ENCODE measurements at places on chromosomes 13 and 19.

DNA sequence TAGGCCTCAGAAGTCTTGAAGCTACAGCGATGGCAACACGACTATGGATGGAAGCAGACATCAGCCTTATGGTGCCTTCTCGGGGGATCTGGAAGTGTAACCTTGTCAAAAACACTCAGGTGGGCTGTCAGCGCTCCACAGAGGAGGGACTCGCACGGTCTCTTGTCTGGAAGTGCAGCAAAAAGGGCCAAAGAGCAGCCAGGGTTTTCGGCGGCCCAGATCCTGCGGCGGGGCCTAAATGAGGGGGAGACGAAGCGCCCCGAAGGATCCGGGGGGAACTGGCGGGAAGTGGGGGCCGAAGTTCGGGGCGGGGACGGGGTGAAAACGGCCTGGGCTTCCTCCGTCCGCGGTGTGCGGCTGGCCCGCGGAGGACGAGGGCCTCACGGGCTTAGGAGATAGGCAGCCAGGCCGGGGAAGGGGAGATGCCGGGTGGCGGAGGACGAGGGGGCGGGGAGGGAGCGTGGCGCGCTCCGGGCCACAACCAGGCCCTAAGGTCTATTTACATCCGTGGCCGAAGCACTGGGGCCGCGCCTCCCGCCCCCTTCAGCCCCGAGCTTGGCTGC, 637 bp downstream of the RANBP3 start:
- DNase-seq = no peak

DNA sequence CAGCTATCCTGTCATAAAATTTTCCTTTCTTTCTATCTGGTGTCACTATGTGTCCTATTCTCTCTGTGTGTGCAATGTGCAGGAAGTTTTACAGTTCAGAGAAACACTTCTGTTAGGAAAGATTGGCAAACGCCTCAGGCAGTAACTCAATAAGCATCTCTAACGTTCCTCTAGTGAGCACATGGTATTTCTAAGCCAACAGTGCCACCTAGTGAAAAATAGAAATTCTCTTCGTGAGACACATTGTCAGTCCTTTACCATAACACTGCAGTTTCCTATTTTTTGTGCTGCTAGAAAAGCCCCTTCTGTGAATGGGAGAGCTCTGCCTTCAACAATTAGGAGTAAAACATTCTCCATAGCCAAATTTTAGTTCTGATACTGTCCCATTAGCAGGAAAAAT, 50.7 kb downstream of the ZNF723 start:
- DNase-seq = peak; percentile 56

DNA sequence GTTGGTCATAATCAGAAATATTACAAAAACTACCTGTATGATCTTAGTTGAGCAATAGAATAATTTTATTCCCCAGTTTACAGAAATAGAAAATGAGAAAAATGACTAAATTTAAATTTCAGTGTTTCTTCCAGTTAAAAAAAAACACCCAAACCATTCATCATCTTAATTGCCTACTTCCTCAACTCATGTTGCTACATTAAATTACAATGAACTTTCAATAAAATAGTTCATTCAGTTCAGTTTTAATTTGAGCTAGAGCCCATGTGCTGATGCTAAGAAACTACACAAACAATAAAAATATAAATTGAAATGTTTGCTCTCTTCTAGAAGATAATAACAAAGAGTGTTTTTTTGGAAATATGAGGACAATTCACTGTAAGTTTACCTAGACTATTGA, 820.4 kb downstream of the SLITRK6 start:
- DNase-seq = no peak

DNA sequence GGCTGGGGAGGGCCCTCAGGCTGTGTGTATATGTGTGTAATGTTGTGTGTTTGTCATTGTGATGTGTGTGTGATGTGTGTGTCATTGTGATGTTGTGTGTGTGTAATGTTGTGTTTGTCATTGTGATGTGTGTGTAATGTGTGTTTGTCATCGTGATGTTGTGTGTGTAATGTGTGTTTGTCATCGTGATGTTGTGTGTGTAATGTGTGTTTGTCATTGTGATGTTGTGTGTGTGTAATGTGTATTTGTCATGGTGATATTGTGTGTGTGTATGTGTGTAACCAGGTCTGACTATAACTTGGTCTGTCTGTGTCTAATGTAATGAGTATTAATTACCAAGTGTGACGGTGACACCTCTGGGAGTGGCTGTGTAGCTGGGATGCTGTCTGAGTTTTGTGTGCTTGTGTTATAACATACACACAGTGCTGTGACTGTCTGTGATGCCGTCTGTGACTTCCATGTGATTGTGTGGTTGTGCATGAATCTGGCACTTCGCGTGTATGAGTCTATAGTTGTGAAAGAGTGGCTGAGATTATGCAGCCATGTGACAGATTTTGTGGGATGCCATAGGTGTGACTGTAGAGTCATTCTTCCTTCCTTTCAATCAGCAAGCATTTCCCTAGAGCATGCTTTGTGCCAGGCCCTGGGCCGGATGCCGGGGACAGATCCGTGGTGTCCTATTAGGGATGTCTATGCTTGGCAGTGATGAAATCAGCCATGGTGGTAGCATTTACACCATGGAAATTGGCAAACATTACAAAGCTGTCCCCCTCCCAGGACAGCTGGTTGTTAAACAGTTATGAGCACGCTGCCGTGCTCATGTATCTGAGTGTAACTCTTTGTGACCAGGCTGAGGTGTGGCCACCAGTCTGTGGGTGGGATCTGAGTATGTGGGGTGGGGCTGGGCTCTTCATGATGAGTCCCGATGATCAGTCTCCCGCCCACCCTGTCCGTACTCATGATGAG, 6.4 kb downstream of the TNFSF14 start:
- DNase-seq = no peak

- DNase-seq = no peak
Observed at GRCh38 chr19:604355-604754, 14.7 kb downstream of the HCN2 start.

- peak; percentile 78 for DNase-seq
Observed at GRCh38 chr19:46513461-46514236, 18.0 kb upstream of the PNMA8B start.

DNA sequence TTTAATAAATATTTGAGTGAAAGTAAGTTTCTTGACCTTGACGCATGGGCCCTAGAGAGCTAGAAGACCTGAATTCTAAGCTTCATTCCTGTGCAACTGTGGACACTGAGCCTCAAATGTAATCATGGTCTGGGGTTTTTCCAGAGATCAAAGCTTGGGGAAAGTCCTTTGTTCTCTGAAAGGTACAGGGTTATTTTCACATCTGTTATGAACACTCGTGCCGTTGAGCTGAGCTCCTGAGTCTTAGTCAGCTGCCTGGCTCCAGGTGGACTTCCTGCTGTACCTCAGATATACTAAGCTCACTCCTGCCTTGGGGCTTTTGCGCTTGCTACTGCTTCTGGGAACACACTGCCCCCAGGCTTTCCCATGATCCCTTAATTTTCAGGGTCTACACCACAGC, 7.5 kb upstream of the ZBTB32 start:
- DNase-seq = no peak

DNA sequence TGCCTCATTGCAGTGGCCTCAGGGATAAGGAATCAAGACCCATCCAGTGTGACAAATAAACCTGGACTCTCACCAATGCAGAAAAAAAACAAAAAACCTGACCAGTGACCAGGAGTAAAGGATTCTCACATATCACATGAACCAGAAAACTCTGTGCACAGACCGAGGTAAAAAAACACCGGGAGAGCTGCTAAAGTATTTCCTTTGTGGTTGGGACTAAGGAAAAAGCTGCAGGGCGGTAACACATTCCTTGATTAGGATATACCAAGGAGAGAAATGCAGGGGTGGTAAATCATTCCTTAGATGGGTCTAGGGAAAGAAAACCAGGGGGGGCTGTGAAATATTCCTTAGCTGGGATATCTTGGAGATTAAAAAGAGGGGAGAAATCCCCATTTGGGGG, 64.8 kb upstream of the ZNF85 start:
- DNase-seq = no peak

GRCh38 chr13:69109891-69110525, 997.6 kb upstream of the ATXN8OS start:
- no peak for DNase-seq

DNA sequence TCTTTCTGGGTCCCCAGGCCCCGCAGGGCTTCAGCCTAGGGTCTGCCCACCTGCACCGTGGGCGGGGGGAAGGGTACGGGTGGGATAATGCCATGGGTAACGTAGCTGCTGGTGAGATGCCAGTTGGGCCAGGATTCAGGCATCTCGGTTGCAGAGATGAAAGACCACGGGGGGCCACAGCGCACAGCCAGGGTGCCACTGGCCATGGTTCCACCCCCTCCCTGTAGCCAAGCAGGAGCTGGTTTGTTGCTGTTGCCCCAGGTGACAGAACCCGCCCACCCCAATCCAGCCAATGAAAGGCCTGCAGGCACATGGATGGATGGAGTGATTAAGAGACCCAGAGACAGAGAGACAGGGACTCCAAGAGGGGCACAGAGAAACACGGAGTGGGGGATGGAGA, 1.0 kb upstream of the CGB7 start:
- DNase-seq = no peak

DNA sequence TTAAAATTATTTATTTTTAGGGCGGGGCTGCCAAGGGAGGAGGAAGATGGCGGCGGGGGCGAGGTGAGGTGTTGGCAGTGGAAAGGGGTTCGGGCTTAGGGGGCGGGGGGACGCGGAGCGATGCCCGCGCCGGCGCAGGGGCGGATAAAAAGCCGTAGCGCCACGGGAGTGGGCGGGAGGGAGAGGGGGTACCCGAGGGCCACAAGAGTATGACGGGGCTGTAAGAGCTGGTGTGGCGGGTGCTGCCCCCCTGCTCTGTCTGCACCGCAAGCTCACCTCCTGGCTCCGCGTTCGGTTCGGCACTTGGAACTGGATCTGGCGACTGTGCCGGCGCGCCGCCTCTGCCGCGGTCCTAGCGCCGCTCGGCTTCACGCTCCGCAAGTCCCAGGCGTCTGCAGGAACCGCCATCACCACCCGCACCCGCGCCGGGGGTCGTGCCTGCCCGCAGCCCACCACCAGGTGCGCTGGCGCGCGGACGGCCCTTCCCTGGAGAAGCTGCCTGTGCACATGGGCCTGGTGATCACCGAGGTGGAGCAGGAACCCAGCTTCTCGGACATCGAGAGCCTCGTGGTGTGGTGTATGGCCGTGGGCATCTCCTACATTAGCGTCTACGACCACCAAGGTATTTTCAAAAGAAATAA, 265.2 kb upstream of the SGCG start:
- peak; percentile 13 for DNase-seq

DNA sequence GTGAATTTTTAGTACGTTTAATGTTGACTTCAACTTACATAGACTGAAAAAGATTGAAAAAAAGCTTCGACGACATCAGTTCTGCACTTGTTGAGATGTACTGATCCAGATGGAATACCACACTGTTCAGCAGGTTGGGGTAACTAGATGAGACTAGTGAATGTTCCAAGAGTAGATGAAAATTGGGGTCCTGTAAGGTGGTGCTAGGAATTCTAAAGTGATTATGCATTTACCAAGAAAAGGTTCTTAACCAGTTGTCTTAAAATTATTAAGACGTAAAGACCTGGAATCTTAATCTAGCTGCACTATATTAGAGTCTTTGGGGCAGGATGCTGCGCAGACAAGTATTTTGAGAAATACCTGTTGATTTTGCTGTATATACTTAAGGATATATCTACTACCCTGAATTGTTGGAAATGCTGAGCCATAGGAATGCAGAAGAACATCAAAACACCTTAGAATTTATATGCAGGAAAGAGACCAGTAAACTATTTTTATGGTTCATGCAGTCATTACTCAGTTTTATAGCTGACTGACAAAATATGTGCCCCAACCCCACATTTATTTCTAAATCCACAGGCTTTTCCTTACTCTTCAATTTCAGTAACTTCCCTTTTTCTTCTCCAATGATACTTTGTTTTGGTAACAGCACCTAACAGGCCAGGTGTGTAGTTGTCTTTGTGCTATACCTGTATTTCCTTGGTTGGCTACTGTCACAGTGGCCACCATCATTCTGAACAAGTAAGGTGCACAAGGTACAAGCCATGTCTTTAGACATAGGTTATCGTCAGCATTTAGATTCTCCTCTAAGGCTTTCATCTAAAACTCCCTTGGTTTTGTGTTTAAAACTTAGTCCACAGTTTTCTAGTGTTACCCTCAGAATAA, 8.6 kb downstream of the MIR17HG start:
- DNase-seq = no peak

- no peak for DNase-seq
Observed at GRCh38 chr13:39530916-39531315, 72.1 kb downstream of the LHFPL6 start.

DNA sequence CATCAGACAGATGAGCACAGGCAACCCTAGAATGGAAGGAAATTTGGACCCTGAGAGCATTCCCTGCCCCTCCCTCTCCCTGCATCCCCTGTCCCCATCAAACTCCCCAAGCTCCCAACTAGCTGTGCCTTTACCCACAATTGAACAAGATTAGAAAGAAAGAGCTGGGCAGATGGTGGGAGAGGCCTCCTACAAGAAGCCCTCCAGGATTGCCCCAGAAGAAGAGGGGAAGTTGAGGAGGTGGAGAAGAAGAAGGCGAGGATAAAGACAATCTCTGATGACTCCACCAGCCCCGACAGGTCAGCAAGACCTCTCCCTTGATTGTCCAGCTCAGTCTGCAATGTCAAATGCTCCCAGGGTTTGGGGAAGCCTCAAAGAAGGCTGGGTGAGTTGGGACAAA, 11.9 kb downstream of the UNC13A start:
- DNase-seq = no peak

GRCh38 chr19:18417250-18418028, 1.8 kb upstream of the SSBP4 start:
- DNase-seq = peak; percentile 83

- peak; percentile 75 for DNase-seq
Observed at GRCh38 chr19:8578642-8579265, 1.5 kb upstream of the MYO1F start.

DNA sequence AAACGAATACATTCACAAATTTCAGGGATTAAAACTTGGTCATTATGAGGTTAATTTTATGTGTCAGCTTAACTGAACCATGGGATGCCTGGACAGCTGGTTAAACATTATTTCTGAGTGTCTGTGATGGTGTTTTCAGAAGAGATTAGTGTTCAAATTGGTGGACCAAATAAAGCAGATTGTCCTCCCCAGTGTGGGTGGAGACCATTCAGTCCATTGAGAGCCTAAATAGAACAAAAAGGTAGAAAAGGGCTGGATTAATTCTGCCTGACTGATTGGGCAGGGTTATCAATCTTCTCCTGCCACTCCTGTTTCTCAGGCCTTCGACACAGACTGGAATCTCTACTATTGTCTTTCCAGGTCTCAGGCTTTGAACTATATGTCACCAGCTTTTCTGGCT, 203.8 kb upstream of the SLITRK6 start:
- DNase-seq = no peak

- DNase-seq = no peak
Observed at GRCh38 chr13:29547153-29547552, 48.3 kb downstream of the SLC7A1 start.

GRCh38 chr19:13718733-13719132, 45.6 kb upstream of the MRI1 start:
- DNase-seq = no peak

DNA sequence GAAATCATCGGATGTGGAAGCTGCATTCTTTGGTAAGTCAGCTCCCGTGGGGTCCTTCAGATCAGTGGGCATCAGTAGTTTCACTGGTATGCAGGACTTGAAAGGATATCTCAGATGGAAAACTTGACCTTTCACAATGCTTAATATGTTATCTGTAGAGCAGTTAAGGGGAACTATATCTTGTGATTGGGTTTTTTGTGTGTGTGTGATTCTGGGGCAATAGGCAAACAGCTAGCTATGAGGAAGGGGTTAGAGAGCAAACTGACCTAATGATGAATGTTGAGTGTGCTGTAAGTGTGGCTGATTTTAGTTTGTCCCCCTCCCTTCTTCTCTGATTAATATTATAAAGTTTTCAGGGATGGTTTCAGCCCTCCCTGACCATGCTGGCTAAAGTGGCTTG, 53.3 kb downstream of the ACSBG2 start:
- no peak for DNase-seq
